ENCODE measurements at places on chromosomes 1 and 21.

GRCh38 chr21:38696579-38696978 is 109.2 kb upstream of the ETS2 start:
- no peak for DNase-seq

DNA sequence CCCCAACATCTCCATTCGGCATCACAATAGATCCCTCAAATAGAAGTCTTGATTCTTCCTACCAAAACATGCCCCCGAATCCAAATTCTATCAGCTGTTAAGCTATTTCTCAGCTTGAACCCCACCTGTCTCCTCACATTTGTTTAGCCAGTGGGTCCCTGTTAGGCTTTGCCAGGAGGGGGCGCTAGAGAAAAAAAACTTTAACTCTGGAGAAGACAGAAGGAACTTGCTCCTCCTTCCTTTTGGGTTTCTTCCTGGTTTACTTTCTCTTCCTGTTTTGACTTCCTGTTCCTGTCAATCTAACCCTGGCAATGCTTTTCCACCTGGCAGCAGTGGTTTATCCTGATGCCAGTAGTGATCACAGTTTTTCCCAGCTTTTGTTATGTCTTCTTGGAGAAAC is 95.6 kb upstream of the KCNK1 start:
- DNase-seq, result no peak

GRCh38 chr1:169894424-169895145 is 889 bp upstream of the SCYL3 start:
- no peak for DNase-seq

DNA sequence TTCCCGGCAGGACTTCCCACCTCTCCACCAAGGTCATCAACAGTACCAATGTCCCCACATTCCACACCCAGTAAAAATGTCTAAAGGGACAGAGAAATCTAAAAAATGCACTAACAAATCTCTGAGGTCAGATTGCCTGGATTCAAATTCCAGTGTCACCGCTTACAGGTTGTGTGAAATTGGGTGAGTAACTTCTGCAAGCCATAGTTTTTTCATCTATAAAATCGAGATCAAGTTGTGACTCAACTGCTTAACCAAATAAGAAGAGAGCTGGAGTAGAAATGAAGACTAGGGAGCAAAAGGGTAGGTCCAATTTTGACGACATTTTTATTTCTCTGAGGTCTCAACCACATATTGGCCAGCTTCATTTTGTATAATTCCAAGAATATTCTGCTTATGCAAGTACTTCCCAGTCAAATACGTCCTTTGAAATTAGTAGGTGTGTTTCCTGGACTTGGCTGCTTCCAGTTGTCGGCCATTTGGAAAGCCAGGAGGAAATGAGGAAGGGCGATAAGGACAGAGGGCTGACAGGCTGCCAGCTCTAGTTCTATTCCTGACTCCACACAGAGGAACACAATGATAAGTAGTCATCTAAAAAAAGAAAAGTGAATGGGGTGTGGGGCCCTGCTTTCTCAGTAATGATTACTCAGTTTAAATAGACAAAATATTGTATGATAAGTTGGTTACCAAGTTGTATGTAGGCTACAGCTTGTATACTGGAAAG is 57.7 kb upstream of the ZC3H11B start:
- no peak for DNase-seq

GRCh38 chr1:26190373-26190987 is at the start of gene CATSPER4:
CATSPER4 (plus strand) TSS chr1:26190602; CDS start chr1:26190628, 26 bp downstream.
- DNase-seq, result no peak

- no peak for DNase-seq
Measured at GRCh38 chr1:79875187-79875586, 868.7 kb upstream of the ADGRL4 start.

DNA sequence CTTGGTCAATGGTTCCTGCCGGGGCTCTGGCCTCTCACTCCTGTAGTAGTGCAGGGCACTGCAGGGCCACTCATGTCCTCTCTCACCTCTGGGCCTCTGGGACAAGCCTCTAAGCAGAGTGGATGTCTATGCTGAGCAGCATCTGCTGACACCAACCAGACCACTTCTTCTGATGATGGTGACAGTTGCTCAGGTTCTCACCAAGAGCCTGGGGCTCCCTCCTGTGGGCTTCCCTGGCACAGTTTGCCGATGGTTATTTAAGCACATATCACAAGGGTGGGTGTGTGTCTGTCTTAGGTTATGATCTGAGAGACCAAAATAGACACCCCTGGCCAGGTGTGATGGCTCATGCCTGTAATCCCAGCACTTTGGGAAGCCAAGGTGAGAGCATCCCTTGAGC is 17.4 kb upstream of the GPR137B start:
- no peak for DNase-seq

DNA sequence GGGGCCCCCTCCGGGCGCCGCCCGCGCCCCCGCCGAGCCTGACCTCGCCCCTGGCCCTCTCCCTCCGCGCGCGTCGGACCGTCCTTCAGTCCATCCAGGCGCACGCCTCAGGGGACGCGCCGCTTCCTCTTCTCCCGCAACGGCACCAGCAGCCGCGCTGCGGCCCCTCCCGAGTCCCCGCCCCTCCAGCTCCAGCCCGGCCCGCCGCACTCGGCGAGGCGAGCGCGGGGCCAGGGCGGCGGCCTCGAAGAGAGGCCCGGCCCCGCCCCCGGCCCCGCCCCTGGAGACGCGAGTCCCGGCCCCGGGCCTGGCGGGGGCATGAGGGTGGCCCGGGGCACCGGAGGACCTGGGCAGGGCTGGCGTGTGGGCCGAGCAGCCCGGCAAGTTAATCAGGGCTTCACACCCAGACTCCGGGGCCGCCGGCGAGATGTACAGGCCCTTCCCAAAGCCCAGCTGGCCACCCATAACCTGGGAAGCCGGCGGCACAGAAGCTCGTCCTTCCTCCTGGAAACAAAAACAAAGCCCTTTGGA is at the start of gene IGSF3:
TSS of gene IGSF3 (minus strand) at position 159 of the 531 bp plus-strand sequence. CDS start 1,407 bp downstream, outside the sequence.
- DNase-seq, result peak; percentile 35

- no peak for DNase-seq
Measured at GRCh38 chr1:938088-938683, 14.5 kb downstream of the SAMD11 start.

GRCh38 chr1:56389813-56390212 is 189.6 kb downstream of the PLPP3 start:
- DNase-seq, result no peak

- no peak for DNase-seq
Measured at GRCh38 chr1:164479242-164479641, 79.7 kb upstream of the PBX1 start.

- no peak for DNase-seq
Measured at GRCh38 chr1:183689762-183690204, 36.7 kb upstream of the APOBEC4 start.

GRCh38 chr1:214899908-214900460 is 182.6 kb upstream of the KCNK2 start:
- no peak for DNase-seq

DNA sequence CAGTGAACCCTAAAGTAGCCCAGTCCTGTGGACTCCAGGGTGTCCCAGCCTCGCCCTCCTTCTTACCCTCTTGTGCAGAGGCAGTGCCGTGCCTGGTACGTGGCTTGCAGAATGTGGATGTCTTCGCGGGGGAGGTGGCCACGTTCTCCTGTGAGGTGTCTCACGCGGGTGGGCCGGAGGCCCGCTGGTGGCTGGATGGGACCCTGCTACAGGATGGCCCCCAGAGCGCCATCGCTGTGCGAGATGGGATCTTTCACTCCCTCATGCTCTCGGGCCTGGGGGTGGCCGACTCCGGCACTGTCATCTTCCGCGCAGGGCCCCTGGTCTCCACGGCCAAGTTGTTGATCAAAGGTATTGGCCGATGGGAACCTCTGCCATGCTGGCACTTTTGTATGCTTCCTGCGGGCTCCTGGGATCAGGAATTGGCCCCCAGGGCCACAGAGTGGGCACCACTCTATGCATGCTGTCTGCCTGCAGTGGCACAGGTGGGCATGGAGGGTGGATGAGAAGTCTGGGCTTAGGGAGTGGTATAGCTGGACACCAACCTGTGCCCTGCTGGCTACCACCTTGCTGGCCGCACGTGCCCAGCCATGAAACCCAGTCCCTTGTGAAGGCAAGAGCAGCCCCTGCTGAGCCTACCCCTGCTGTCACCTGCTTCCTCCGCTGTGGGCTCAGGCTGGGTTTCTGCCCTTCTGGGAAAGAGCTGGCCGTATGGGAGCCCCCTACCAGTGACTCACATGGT is 92.9 kb downstream of the TRIM11 start:
- no peak for DNase-seq

GRCh38 chr1:236334893-236335545 is 53.3 kb upstream of the ERO1B start:
- DNase-seq, result no peak

DNA sequence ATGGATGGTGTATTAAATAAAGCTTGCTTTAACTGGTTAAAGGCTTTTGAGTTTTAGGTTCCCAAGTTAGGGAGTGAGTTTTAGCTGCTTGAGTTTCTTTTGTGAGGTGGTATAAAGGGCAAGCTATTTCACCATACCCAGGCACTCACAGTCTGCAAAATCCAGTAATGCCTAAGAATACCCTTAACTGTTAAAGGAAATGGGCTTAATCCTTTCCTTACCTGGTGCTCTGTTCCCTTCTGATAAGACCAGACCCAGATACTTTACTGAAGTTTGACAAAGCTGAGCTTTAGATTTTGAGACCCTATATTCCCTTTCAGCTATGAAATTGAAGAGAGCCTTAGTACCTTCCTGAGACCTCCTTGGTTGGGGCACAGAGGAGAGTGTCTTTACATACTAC is 30.3 kb downstream of the MSTO1 start:
- no peak for DNase-seq

GRCh38 chr1:226635456-226635941 is 86.9 kb downstream of the STUM start:
- no peak for DNase-seq

- no peak for DNase-seq
Measured at GRCh38 chr1:42529724-42530181, 66.7 kb downstream of the CCDC30 start.

DNA sequence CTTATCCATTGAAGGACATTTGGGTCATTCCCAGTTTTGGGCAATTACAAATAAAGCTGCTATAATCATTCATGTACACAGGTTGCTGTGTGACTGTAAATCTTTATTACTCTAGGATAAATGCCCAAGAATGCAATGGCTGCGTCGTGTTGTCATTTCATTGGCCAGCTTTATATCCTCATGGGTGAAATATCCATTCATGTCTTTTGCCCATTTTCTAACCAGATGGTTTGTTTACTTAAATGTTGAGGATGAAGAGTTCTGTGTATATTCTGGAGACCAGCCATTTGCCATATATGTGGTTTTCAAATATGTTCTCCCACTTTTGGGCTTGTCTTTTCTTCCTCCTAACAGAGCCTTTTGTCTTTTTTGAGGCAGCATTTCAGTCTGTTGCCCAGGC is 25.3 kb downstream of the TRIM11 start:
- DNase-seq, result no peak

DNA sequence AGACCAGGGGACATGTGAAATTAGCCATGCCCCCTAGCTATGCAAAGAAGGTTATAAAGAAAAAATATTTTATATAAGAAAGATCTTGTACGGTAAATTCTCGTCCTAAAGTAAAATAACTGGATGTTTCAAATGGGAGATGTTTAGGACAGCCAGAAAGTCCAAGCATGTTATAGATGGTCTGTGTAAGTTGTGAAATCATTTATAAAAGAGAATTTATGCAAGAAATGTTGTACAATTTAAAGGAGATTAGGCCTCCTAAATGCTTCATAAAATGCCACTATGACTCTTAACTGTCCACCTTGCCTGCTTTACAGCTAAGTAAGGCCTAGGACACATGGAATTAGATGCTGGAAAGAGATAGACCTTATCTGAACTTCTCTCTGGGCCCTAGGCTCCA is 118.1 kb upstream of the POGK start:
- DNase-seq, result no peak

- no peak for DNase-seq
Measured at GRCh38 chr1:62588000-62588399, 9.3 kb upstream of the ANGPTL3 start.

GRCh38 chr1:935751-936231 is 12.1 kb downstream of the SAMD11 start:
- no peak for DNase-seq

DNA sequence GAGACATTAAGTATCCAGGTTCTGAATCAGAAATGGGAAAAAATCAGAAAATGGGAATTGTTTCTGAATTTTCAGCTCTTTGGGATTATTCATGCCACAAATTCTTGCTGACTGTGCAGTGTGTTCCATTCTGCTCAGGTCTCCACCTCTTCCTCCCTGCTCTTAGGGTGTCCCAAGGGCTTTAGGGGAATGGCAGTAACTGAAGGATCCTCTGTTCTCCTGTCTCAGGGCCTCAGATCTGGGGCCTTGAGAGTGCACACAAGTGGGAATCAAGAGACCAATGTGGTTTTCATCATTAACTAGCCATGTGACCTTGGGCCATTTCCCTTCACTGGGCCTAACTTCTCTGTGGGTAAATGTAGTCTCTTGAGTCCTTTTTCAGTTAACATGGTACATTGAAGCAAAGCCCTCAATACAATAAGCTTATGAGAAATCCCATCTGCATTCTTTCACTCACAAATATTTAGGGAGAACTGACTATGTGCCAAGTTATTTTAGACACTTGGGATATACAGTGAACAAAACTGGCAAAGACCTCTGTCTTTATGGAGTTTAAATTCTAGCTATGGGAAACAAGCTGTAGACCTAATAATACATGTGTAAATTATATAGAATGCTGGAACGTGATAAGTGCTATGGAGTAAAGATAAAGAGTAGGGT is 75.7 kb upstream of the SPATA6 start:
- DNase-seq, result no peak

DNA sequence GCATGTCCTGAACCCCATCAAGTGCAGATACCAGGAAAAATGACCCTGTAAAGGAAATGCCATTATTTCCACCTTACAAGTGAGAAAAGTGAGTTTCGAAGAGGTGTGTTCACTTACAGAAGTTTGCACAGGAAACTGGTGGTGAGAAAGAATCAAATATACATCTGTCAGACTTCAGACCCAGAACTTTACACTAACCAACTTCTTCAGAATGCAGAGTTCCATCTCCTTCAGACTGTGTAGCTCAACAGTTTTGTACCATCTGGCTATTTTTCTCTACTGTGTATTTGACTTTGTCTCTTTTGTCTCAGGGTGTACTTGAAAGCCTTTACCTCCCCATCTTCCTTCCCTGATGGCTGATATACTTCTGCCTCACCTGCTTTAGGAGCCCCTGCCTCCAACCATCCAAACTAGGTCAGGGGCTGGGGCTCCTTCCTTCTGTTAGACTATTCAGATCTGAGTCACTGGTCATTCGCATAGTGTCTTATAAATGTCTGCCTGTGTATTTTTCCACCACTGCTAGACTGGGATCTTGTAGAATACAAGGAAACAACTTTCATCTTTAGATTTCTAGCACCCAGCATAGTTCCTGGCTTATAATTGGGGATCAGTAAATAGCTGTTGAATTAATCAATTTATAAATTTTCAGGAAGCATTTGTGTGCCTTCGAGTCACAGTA is 247.9 kb downstream of the FGGY start:
- no peak for DNase-seq
